CD4-positive, CD25-positive, alpha-beta regulatory T cell (primary cell): ENCODE measurements at places on chromosomes 16 and 17. TPM values are rescaled to one million over a fixed set of nuclear protein-coding genes. Genes with fewer than 3 reads are reported as not detected.

GDPD3 gene
- polyA plus RNA-seq, result not detected

SLC16A3 gene
- 2.3 TPM for polyA plus RNA-seq

SAMD14 gene
- 0.09 TPM for polyA plus RNA-seq

HSF4 gene
- not detected for polyA plus RNA-seq

CHD9NB gene
- polyA plus RNA-seq, result not detected

BICDL2 gene
- polyA plus RNA-seq, result not detected

P2RX1 gene
- not detected for polyA plus RNA-seq

BAIAP3 gene
- 0.20 TPM for polyA plus RNA-seq

LCAT gene
- polyA plus RNA-seq, result 0.77 TPM

SLC6A2 gene
- not detected for polyA plus RNA-seq

SMPD3 gene
- polyA plus RNA-seq, result 20.3 TPM

KRTAP2-1 gene
- polyA plus RNA-seq, result not detected

SLC13A2 gene
- polyA plus RNA-seq, result not detected
